ENCODE measurements at places on chromosomes 7 and 10. TPM values are rescaled to one million over a fixed set of nuclear protein-coding genes. Genes with fewer than 3 reads are reported as not detected.

Gene LEP
- not detected for total RNA-seq

Gene EN2
- total RNA-seq, result 6.7 TPM

Gene GNGT1
- not detected for total RNA-seq

Gene GDF2
- not detected for total RNA-seq

Gene TRIM74
- total RNA-seq, result not detected

Gene CNPY4
- 9.5 TPM for total RNA-seq

Measured in Caki2 (cell line).